ENCODE measurements at places on chromosomes 11 and 22.
A peak's percentile ranks its signal among the peaks of the same experiment; 100 is the strongest.

DNA sequence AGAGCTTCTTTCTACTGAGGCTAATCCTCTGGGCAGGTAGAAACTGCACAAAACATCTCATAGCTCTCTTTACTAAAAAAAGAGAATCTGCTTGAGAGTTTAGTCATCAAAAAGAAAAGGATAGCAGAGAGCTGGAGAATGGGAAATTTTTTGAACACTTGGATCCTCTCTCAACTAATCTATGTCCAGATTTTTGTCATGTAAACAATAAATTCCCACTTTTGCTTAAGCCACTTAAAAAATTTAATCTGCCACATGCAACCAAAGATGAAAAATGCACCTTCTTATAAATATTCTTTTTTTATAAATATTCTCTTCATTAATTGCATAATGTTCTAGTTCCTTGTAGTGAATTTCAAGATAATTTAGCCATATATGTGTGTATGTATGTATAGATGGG lies 10.5 kb downstream of the OR5D16 start:
- no peak for DNase-seq

DNA sequence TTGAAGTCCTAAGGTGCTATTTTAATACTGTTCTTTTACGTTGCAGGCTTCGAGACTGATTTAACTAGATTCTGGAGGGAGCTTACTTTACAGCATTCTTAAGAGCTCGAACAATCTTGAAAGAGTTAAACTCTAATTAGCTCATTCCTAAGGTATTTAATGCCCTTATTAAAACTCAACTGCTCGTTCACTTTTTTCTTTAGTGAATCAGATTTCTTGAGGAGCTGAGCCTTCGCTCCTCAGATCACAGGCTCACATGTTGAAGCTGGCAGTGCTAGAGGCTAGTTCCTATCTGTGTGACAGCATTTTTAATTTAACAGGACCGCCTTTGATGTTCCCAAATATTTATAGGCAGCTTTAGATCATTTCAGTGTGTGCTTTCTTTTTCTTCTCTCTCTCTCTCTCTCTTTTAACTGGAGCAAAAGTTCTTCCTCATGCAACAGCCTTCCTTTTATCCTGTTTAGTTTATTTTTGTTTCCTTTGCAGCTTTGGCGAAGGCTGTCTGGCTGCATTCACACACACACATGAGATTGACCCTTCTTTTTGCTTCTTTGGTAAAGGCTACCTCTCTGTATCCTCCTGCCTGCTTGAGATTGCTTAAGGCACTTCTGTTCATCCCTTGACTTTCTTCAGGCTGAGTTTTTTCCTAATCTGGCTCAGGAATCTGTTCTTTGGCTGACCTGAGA lies 21.0 kb downstream of the ZNRF3 start:
- no peak for DNase-seq

- DNase-seq, result no peak
Measured at GRCh38 chr22:20611418-20611817, 104.0 kb downstream of the MED15 start.

DNA sequence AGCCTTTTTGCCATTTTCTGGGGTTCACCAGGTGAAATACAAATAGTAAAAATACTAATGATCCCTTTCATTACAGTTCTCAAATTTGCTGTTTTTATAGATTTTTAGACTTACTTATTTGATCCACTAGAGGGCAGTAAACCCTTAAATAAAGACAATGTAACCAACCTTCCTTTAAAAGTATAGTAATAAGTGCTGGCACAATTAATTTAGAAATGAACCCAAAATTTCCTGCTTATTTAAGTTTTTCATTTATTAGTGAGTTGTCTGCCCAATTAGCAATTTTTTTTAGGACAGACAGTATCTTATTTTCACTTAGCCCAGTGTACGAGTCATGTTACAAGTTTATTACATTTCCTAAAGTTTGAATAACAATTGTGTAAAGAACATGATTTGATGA lies 4.7 kb downstream of the DDIAS start:
- DNase-seq, result peak; percentile 39
